Stimulated activated CD8-positive, alpha-beta memory T cell treated with anti-CD3 and anti-CD28 coated beads, Interleukin-4, amount 100 ng/mL, for 48 hours (primary cell): ENCODE measurements at places on chromosomes 4 and X.
A peak's percentile ranks its signal among the peaks of the same experiment; 100 is the strongest.

GRCh38 chr4:140533951-140534480 is 10.0 kb downstream of the ELMOD2 start:
- DNase-seq: no peak

GRCh38 chrX:5756616-5757015 is 472.1 kb downstream of the NLGN4X start:
- DNase-seq: no peak

DNA sequence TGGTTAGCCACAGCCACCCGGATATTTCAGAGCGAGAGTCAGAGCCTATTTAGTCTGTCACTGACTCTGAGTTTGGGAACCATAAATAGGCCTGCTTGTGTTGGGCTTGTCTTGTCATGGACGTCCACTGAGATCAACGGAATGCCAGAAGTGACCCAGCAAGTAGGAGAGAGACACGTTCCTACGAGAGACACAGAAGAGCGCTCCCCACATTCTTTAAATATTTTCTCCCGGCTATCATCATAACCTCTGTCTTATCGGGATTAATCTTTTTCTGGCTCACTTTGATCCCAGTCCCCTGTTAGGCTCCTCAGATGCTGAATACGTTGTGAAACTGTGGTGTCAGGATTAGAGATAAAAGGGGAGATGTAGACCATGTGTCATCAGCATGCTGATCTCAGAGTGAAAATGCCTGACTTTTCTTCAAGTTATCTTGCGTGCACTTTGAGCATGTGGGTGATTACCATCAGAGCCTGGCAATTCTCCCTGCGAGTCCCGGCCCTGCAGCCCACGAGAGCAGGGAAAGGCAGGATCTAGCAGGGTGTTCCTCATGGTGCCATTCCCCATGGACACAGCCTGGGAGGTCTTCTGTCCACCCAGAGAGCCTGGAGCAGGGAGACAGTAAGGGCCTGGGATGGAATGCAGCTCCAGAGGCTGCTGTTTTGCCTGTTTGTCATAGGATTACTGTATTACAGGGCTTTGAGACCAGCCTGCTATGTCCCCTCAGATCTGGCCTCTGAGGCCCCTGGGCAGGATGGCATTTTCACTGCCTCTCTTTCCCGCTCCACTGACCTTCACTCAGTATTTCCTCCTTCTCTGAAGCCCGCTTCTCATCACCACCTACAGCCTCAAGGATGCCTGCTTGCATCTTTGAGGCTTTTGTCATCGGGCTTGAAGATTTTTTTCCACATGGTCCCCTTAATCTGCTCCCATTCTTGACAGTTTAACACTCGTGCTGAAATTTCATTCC is 2.8 kb upstream of the TENM3 start:
- no peak for DNase-seq

DNA sequence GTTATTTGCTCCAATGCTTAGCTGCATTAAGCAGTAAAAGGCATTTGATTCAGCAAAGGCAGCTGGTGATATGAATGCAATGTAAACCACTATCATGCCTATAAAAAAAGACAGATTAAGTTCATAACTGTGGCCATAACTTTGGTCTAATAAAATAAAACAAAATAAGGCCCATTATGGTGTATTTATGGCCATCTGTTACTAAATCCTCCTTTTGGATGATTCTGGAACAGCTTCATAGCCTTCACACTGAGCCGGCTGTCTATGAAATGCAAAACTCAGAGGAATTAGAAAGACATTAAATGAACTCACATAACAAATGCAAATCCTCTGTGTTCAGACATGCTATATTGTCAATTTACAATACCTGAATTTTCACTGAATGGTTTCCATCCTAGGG is 223.7 kb upstream of the FAT4 start:
- no peak for DNase-seq

DNA sequence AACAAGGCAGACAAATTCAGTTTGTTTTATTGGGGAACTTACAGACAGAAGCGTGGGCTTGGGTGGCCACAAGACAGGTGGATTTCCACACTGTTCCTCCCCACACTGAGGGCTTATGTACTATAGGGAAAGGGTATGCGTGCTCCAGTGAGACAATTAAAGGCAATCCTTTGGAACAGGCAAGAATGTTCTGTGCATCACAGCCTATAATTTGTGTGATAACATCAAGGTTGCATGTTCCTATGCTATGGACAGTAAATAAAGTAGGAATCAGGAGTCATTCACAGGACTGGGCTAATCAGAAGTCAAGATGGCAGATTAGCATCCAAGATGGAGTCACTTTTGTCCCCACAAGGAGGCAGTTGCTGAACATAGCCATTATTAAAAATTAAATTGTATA is 84.6 kb upstream of the TRIM2 start:
- no peak for DNase-seq

GRCh38 chr4:83371936-83372335 is 37.3 kb upstream of the HPSE start:
- no peak for DNase-seq

DNA sequence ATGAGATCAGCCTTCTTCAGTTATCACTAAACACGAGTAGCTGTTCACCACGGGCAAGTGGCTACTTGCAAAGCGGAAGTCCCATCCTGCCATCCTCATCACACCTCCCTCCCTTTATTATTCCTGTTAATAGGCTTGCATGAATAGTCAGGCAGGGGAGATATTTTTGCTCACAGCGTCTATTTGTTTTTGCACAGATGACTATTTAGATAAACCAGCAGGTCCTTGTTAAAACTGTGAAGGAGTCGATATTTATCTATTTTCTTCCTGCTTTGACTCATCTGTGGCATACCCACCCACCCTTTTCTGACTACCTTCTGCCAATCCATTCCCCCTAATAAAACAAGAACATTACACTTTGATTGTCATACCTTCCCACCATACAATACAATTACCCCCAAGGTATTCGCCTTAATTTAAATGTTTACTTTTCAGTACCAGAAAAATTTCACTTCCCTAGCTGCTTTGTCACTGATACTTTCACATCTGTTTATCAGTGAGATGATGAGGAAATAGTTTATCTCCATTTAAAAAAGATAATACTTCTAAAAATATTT is 96.6 kb upstream of the BANK1 start:
- DNase-seq: no peak

- DNase-seq: no peak
Observed at GRCh38 chrX:65463550-65463949, 71.0 kb downstream of the LAS1L start.

DNA sequence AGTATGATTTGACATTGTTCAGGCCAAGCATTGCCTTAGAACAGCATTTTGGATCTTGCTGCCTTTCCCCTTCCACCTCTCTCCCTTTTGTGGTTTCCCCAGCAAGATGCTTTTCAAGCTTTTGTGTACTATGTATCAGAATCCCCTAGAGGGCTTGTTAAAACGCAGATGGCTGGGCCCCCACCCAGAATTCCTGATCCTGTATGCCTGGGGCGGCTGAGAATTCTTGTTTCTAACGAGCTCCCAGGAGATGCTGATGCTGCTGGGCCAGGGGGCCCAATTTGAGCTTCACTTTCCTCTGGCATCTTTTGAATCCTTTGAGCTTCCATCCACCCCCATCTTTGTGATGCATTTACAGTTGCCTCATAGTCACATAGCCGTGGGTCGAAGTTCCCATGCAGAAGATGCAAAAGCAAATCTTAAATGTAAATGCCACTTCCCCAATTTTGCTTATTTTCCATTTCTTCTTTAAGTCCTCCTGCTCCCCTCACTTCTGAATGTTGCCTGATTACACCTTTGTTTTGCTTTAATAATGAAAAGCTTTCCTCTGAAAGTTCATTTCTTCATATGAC is 18.5 kb downstream of the HCCS start:
- no peak for DNase-seq

DNA sequence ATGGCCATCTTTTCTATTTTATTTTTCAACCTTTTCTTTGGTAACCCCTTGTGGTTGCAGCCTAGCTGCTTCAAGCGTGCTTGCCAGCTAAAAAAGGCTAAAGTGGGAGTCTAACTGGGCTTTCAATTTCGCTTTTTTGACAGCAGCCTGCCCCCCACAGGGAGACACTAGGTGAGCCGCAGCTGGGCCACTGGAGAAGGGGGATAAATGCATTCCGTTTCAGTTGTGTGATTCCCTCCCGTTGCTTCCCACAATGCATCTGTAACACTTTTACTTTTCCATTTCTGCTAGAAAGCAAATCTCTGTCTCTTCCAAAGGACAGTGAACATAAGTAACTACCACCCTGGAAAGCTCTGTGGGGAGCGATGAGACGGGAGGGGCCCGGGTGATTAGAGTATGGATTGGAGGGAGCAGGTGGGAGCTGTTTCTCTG is 86.3 kb upstream of the RAPGEF2 start:
- no peak for DNase-seq

- peak; percentile 47 for DNase-seq
Observed at GRCh38 chr4:78644744-78645330, 93.3 kb downstream of the ANXA3 start.

DNA sequence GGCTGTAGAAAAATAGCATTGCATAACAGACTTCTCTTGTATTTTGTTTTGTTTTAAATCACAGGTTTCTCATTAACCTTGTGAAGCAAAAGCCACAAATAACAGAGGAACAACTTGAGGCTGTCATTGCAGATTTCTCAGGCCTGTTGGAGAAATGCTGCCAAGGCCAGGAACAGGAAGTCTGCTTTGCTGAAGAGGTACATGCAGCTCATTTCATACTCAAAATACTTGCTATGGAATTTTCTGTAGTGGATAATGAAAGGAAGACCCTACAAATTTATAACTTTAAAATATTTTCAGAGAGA is 17.6 kb downstream of the AFP start:
- no peak for DNase-seq

DNA sequence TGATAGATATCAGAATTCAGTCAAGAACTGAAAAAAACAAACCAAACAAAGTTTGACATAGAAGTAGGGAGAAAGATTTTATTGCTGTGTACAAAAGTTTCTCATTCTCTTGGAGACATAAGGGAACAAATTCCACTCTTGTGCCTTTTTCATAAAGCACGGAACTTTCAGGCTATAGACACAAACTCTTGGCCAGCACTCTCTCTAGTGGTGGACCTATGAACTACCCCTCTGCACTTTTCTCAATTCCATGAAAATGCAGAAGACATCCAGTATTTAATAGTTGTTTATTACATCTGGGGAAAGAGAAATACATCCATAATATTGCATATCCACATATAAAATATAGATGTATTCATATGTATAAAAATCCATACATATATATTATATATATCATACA is 291.6 kb upstream of the HS3ST1 start:
- no peak for DNase-seq

- no peak for DNase-seq
Observed at GRCh38 chrX:48754238-48754637, 7.3 kb upstream of the GLOD5 start.
